ENCODE measurements at places on chromosomes 6 and 20.
A peak's percentile ranks its signal among the peaks of the same experiment; 100 is the strongest.

- DNase-seq: no peak
Measured at GRCh38 chr6:148296771-148297170, 45.9 kb upstream of the SASH1 start.

- no peak for DNase-seq
Measured at GRCh38 chr20:60299951-60300350, 341.7 kb downstream of the CDH26 start.

DNA sequence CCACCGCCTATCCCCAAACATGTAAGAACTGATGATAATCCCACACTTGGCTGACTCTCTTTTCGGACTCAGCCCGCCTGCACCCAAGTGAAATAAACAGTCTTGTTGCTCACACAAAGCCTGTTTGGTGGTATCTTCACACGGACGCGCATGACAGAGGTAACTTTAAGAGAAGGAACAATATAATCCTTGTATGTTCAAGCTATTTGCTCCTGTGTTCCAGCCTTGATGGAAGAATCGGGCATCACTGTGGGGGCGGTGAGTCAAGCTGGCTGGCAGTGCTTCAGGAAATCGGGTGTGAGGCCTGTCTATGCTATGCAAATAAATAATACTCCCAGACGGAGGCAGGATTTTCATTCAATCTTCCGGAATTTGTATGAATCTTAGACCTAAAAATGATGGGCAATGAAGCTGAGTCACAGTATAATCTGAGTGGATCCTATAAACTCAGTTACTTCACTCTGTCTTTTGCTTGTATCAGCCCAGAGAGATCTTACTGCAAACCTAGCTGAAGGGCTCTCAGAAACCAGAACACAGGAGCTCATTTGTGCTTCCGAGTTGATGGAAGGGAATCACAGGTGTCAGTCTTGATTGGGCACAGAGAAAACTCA lies 45.2 kb upstream of the NT5E start:
- DNase-seq: no peak

GRCh38 chr6:1654054-1654453 lies 44.3 kb downstream of the FOXC1 start:
- no peak for DNase-seq

DNA sequence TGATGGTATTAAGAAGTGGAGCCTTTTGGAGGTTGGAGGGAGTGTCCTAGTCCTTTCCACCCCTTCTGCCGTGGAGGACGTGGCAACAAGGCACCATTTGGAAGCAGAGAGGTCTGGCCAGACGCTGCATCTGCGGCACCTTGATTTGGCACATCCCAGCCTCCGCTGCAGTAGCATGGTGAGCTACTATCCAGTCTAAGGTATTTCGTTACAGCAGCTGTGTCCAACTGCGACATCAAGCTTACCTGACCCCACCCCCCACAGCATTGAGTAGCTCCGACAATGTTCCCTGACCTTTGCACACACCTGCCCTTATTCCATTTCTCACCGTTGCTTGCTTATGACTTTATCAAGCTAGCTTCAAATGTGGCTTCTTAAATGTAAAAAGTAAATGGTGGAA lies 29.8 kb upstream of the SYNJ2 start:
- DNase-seq: no peak

GRCh38 chr20:40990542-40991120 lies 38.0 kb upstream of the TOP1 start:
- DNase-seq: peak; percentile 67

- DNase-seq: no peak
Measured at GRCh38 chr6:25002326-25003091, 66.7 kb upstream of the RIPOR2 start.

DNA sequence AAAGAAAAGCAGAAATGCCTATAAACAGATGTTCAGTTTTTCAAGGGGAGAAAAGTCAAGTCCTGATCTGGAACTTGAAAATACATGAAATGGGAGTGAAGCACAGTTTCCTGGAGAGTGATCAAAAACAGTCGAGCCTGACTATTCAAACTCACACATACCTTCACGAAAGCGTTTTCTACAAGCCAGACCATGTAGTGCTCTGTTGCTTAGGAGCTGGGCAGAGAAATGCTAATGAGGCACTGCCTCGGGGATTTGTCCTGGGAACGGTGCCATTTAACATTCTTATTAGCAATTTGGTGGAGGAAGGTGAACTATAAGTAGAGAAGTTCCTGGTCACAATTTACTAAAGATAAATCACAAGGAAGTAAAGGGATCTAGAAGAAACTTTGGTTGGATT lies 5.9 kb downstream of the NHSL1 start:
- DNase-seq: no peak

- no peak for DNase-seq
Measured at GRCh38 chr6:137010128-137010718, 34.5 kb downstream of the IL20RA start.

- DNase-seq: no peak
Measured at GRCh38 chr20:60869087-60869486, 383.0 kb upstream of the CDH4 start.

- peak; percentile 44 for DNase-seq
Measured at GRCh38 chr20:38878866-38879265, 47.4 kb upstream of the FAM83D start.

GRCh38 chr6:168210239-168211105 lies 109.1 kb downstream of the DACT2 start:
- DNase-seq: no peak

DNA sequence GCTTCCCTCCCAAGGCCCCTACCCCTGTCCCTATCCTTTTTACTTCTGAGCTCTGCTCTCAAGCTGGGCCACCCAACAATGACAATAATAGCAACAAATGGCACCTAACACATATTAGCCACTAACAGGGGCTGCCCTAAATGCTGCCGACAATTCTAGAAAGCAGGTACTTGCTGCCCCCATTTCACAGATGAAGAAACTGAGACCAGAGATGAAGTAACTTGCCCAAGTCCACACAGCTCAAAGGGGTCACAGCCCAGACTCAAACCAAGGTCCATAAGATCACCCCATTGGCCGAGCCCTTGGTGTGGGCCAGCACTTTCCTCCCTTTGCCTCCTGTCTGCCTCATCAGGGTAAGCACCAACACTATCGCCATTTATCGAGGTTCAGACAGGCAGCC lies 12.0 kb downstream of the BNIP5 start:
- DNase-seq: no peak

DNA sequence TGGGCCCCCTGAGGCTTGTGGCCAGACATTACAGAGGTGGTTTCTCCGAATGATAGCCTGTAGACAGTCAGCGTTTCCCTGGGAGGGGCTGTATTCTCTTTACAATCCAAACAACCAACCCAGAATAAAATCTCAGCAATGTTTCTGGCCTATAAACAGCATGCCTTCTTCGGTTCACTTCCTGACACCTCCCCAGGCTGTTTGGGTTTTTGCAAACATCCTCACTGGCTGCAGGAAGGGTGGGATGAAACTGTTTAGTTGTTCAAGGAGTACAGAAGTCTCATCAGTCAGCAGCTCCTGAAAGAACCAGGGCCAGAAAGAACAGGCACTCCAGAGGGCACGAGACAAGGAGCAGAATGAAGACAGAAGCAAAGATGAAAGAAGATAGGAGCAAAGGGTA lies 350.0 kb downstream of the QKI start:
- DNase-seq: no peak

DNA sequence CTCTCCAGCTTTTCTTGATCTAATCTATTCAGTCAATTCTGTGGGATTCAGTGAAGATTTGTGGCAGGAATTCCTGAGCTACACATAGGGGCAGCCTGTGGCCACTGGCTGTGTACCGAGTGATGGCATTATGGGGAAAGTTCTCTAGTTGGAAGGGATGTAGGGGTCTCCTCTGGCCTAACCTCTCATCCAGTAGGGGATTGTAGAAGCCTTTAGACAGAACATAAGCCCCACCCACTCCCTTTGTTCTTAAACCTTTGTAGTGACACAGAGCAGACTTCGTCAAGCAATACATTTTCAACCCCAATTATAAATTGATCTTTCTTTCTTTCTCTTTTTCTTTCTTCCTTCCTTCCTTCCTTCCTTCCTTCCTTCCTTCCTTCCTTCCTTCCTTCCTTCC lies 188.9 kb downstream of the QKI start:
- DNase-seq: no peak

- peak; percentile 33 for DNase-seq
Measured at GRCh38 chr6:100257793-100258395, 206.8 kb downstream of the SIM1 start.

- DNase-seq: no peak
Measured at GRCh38 chr6:125453516-125453915, 151.7 kb upstream of the HDDC2 start.

GRCh38 chr6:118163542-118163941 lies 256.5 kb downstream of the SLC35F1 start:
- DNase-seq: no peak

DNA sequence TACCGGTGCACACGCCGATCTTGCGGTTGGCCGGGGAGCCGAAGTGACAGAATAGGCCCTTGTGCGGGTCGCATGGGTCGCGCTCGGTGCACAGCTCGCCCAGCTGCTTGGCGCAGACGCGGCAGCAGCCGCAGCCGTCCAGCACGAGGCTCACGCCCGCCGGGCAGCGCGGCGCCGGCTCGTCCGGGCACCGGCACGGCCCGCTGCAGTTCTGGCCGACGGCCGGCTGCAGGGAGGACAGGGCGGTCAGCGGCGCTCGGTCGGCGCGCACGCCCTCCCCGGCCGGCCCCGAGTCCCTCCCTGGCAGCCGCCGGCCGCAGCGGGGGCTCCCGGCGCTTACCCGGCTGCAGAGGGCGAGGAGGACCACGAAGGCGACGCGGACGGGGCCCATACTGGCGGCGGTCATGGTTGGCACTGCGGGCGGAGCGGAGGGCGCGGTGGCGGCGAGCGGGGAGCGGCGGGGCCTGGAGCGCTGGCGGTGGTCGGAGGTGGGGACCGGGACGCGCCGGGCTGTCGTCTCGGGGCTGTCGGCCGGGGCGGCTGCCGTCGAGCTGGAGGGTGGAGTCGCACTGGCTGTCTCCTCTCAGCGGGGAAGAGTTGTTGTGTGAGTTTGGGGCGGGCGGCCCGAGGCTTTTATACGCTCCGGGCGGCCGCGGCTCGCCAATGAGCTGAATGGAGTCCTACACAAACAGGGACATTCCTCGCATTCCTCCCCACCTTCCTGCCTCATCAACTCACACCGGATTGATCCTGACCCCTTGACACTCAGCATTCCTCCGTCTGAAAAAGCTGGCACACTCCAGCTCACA lies at the start of gene CCN2:
CCN2 (minus strand) TSS at position 606 of the 809 bp plus-strand sequence; CDS start at position 406, 200 bp downstream.
- peak; percentile 96 for DNase-seq

DNA sequence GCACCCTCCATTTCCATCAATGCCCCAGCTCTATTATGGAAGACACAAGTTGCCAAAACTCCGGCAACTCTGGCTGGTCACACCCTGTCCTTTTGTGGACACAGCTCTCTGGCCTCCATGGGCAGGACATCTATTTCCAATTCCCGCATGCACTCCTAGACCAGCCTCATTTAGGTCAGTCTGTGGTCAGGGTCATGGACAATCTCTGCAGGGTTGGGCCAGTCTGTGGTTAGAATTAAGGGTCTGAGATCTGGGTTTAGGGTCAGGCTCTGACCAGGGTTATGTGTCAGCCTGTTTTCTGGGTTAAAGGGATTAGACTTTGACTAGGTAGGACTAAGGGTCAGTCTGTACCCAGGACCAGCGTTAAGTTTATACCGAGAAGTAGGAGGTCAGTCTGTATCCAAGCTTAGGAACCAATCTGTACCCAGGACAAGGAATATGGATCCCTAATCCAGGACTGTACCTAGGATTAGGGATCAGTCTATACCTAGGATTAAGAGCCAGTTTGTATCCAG lies 82.4 kb downstream of the VEGFA start:
- DNase-seq: no peak

- no peak for DNase-seq
Measured at GRCh38 chr6:152478377-152479010, 158.7 kb downstream of the SYNE1 start.

- no peak for DNase-seq
Measured at GRCh38 chr20:62962221-62962879, 9.8 kb downstream of the SLC17A9 start.

GRCh38 chr20:16922834-16923233 lies 174.7 kb downstream of the OTOR start:
- no peak for DNase-seq

GRCh38 chr20:63332488-63333240 lies 28.5 kb downstream of the CHRNA4 start:
- DNase-seq: no peak

DNA sequence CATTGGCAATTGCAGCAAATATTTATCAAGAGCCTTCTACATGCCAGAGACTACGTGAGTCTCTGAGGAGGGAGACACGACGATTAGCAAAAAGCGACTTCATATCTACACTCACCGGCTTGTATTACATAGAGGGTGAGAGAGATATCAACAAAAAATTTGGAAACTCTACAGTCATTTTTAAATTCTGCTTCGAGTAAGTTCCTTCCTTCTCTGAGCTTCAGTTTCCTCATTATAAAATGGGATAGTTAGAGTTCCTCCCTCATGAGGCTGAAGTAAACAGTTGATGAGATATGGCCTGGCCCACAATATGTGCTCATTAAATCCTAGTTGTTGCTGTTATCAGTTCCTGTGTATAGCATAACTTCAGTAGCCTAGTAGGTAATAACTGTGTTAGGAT lies 64.1 kb upstream of the SIRPA start:
- no peak for DNase-seq

- peak; percentile 24 for DNase-seq
Measured at GRCh38 chr6:73180763-73181619, 44.3 kb downstream of the KHDC1L start.

DNA sequence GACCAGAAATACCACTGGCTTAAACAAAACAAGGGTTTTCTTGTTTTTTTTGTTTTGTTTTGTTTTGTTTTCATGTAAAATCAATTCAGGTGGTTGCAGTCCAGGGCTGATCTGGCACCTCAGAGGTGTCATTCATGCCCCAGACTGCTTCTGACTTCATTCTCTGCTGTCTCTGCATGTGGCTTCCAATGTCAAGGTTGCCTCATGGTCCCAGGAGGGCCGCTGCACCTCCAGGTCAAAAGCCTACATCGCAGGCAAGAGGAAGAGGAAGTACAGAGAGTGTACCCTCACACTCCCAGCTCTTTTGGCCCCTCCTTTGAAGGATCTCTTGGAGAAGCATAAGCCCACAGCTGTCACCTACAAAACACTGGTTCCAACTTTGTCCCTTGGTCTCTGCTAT lies 1.4 kb upstream of the BTN3A1 start:
- no peak for DNase-seq

DNA sequence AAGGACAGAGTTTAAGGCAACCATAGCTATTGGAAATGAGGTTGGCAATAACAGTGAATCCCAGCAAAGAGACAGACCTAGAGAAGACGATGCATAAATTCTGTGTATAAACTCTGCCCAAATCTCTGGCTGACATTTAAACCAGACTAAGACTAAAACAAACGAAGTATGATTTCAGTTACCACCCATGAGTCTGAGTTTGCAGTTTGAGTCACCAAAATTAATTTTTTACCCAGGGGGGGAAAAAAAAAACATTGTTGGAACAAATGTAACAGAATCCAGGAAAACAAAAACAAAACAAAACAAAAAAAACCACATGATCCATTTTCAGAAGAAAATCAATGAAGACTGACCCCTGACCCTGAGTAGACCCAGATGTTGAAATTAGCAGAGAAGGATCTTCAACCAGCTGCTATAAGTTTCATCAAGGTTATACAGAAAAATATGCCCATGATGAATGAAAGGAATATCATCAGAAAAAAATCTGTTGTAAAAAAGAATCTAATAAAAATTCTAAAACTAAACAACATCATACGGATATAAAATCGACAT lies 190.8 kb downstream of the GMDS start:
- no peak for DNase-seq

- DNase-seq: no peak
Measured at GRCh38 chr6:102154176-102154575, 760.7 kb downstream of the GRIK2 start.

- DNase-seq: no peak
Measured at GRCh38 chr6:150320442-150320841, 48.4 kb upstream of the IYD start.

All from neuronal stem cell (in vitro differentiated cells).